Right renal pelvis (tissue), 4 donors: ENCODE measurements at places on chromosomes 4 and X. TPM values are rescaled to one million over a fixed set of nuclear protein-coding genes. Genes with fewer than 3 reads are reported as not detected.

FAM241A gene
- polyA plus RNA-seq = 1.7 TPM

SSR4 gene
- polyA plus RNA-seq = 159 TPM

PHKA1 gene
- 5.6 TPM for polyA plus RNA-seq

CWH43 gene
- polyA plus RNA-seq = 7.6 TPM

RAB40A gene
- polyA plus RNA-seq = 3.4 TPM

FAM149A gene
- 51.5 TPM for polyA plus RNA-seq

MAB21L2 gene
- not detected for polyA plus RNA-seq

GLOD5 gene
- polyA plus RNA-seq = 1.5 TPM

FRMPD3 gene
- 0.25 TPM for polyA plus RNA-seq

NAA15 gene
- polyA plus RNA-seq = 30.0 TPM

SLC6A8 gene
- polyA plus RNA-seq = 52.1 TPM

ASB9 gene
- polyA plus RNA-seq = 13.6 TPM

GPRASP1 gene
- 14.4 TPM for polyA plus RNA-seq

GASK1B gene
- 43.4 TPM for polyA plus RNA-seq

RAB41 gene
- 1.2 TPM for polyA plus RNA-seq

BEX1 gene
- polyA plus RNA-seq = 73.6 TPM

USP27X gene
- 10.3 TPM for polyA plus RNA-seq

SPANXN3 gene
- polyA plus RNA-seq = not detected

TCP11X2 gene
- polyA plus RNA-seq = 0.58 TPM

TBX22 gene
- polyA plus RNA-seq = 2.3 TPM

CCDC158 gene
- polyA plus RNA-seq = 1.0 TPM

SLC4A4 gene
- 70.4 TPM for polyA plus RNA-seq

CCNI gene
- 385 TPM for polyA plus RNA-seq

FAAH2 gene
- polyA plus RNA-seq = 10.3 TPM

MAML3 gene
- polyA plus RNA-seq = 17.4 TPM

GSX2 gene
- polyA plus RNA-seq = not detected

KIT gene
- polyA plus RNA-seq = 17.5 TPM

CAPN6 gene
- polyA plus RNA-seq = 23.4 TPM

ASMT gene
- polyA plus RNA-seq = not detected

SSX2 gene
- not detected for polyA plus RNA-seq

MAGEB1 gene
- not detected for polyA plus RNA-seq

MAGEC2 gene
- polyA plus RNA-seq = not detected

NPFFR2 gene
- polyA plus RNA-seq = 0.80 TPM

AKAP14 gene
- not detected for polyA plus RNA-seq

C1QTNF7 gene
- 20.8 TPM for polyA plus RNA-seq

MAP7D2 gene
- polyA plus RNA-seq = 3.1 TPM

HSD17B13 gene
- 0.36 TPM for polyA plus RNA-seq

TMEM31 gene
- 0.66 TPM for polyA plus RNA-seq

MAGEA1 gene
- not detected for polyA plus RNA-seq

PRICKLE3 gene
- polyA plus RNA-seq = 4.6 TPM

PPBP gene
- 13.2 TPM for polyA plus RNA-seq

UGT2B7 gene
- 64.4 TPM for polyA plus RNA-seq

HTN3 gene
- polyA plus RNA-seq = not detected

SLC9B1 gene
- 2.9 TPM for polyA plus RNA-seq

SSX5 gene
- polyA plus RNA-seq = not detected

FGFBP2 gene
- 0.31 TPM for polyA plus RNA-seq

PABPC1L2B gene
- not detected for polyA plus RNA-seq

RASGEF1B gene
- polyA plus RNA-seq = 13.0 TPM

RBM46 gene
- polyA plus RNA-seq = 0.06 TPM

CASP3 gene
- polyA plus RNA-seq = 40.0 TPM

FAM47A gene
- polyA plus RNA-seq = not detected

TMSB15B gene
- polyA plus RNA-seq = 20.3 TPM

PCDH18 gene
- polyA plus RNA-seq = 138 TPM

FAM9C gene
- polyA plus RNA-seq = 0.46 TPM

F8A2 gene
- polyA plus RNA-seq = not detected

PGAM4 gene
- polyA plus RNA-seq = 0.49 TPM
